ENCODE measurements at places on chromosomes 11 and 22. TPM values are rescaled to one million over a fixed set of nuclear protein-coding genes. Genes with fewer than 3 reads are reported as not detected.

DNA sequence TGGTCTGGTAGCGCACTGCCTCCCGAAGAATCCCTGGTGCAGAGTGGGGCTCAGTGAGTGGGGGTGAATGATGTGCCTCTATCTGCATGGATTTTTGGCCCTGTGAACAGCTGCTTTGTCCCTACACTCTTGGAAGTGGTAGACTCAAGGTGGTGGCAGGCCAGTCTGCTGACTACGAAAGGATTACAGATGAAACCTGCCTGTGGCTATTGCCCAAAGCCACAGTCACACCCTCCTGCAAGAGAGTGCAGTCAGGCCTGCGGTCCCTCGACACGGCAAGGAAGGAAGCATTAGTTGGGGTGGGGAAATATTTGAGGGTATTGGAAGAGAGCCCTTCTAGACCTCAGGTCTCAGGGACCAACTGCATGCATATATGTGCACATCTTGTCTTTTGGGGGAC, 63.7 kb downstream of the DSCAML1 start:
- no peak for DNase-seq

The POU2AF2 gene
- total RNA-seq = not detected

DNA sequence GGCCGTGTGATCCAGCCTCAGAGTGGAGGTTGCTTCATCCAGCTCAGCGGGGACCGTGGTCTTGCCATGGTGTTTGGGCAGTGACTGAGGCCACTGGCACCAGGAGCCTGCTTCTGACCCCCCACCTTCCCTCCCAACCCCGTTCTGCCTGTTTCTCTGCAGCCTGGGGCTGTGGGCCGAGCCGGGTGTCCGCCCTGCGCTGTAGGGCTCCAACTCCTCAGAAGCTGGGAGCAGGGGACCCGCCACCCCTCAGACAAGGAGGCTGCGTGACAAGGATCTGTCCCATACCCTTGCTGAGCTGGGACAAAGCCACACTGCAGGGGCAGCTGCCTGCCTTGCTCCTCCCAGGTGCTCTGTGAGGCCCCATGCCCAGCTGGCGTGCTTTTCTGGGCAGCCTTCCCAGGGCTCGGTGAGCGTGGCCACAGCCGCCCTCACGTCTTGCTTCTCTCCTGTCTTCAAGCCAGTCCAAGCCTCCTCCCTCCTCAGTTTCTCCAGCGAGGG, 11.7 kb upstream of the ARFGAP3 start:
- no peak for DNase-seq

The LINC01488 gene
- not detected for total RNA-seq

The SLC5A12 gene
- not detected for total RNA-seq
